A673 (cell line): ENCODE measurements at places on chromosomes 1 and 21. TPM values are rescaled to one million over a fixed set of nuclear protein-coding genes. Genes with fewer than 3 reads are reported as not detected.

LRRC71 gene
- total RNA-seq, result not detected in 2 replicates

GRCh38 chr1:150516050-150516591 is 569 bp downstream of the FALEC start:
- H3K36me3 ChIP-seq, result peaks cover 4% of the 10 kb centered on the region
- peak; percentile 57 for DNase-seq
- no peaks in the 10 kb centered on the region for H3K4me1 ChIP-seq
- H3K27ac ChIP-seq, result no peak overlapping the region

DNA sequence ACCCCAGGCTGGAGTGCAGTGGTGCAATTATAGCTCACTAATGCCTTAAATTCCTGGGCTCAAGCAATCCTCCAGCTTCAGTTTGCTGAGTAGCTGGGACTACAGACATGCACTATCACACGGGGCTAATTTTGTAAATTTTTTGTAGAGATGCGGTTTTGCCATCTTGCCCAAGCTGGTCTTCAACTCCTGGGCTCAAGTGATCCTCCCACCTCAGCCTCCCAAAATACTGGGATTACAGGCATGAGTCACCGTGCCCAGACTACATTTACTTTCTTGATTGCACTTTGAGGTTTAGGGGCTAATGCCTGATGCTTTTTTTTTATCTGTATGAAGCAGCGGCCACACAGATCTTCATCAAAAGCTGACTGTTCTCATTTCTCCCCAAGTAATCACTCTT is 124.6 kb downstream of the KIF26B start:
- H3K27ac ChIP-seq, result no peak overlapping the region
- H3K27me3 ChIP-seq, result peaks cover 8% of the 10 kb centered on the region
- H3K36me3 ChIP-seq, result no peaks in the 10 kb centered on the region
- no peak for DNase-seq
- H3K4me1 ChIP-seq, result no peaks in the 10 kb centered on the region
- H3K4me3 ChIP-seq, result no peak overlapping the region

- no peaks in the 10 kb centered on the region for H3K4me1 ChIP-seq
- no peak overlapping the region for H3K4me3 ChIP-seq
- no peaks in the 10 kb centered on the region for H3K27me3 ChIP-seq
These were observed 15.8 kb downstream of the SCYL3 start for GRCh38 chr1:169877800-169878491.

AMY2A gene
- not detected in 2 replicates for total RNA-seq

GRCh38 chr21:46055863-46056281 is 42.0 kb upstream of the COL6A2 start:
- no peak for DNase-seq
- H3K36me3 ChIP-seq, result no peaks in the 10 kb centered on the region

DNA sequence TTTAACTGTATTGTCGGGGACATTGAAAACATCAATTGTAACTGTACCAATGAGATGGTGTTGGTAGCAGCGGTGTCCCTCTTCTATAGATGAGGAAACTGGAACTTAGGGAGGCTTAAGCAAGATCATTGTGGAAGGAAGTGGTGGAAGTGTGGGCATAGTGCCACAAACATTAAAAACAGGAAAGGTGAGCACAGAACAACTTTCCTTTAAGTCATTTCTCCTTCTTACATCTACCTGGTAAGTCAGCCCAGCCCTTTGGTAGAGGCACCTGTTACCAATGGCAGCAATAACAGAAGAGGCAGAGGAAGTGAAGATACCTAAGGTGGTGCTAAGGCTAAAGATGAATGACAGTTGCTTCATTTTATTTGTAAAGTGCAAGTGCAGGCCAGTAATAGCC is 12.0 kb upstream of the CTSS start:
- no peaks in the 10 kb centered on the region for H3K27me3 ChIP-seq
- H3K4me1 ChIP-seq, result no peaks in the 10 kb centered on the region
- no peak overlapping the region for H3K27ac ChIP-seq
- no peak for DNase-seq

DNA sequence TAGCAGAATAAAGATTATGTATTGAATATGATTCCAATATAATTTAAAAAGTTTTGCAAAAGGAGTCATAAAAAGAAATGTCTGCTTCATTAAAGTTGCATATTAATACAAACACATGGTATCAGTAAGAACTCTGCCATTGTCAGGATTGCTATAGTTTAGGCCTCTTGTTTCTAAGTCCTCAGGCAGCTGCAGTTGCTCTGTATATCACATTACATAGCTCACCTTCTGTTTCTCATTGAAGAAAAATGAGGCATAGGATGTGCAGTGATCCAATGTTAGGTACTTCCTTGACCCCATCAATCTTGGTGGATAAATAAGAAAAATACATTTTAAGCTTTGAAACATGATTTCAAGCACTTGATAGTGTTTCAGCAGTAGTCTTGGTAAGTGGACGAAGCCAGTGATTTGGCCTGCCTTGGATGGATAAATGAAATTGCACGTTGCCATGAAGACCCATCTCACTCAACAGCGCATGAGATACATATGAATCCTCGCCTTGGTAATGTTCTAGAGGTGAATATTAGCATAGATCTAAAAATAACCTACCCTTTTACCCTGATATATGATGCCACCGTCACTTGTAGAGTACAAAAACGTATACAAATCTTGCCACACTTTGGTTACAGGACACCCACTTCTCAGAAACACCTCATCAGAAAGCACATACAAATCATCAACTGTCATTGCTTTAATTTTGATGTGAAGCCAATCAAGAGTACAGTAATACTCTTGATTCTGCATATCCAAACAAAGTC is 25.3 kb downstream of the ZFYVE9 start:
- H3K27me3 ChIP-seq, result no peaks in the 10 kb centered on the region
- no peak overlapping the region for H3K27ac ChIP-seq
- no peaks in the 10 kb centered on the region for H3K36me3 ChIP-seq
- no peaks in the 10 kb centered on the region for H3K4me1 ChIP-seq
- DNase-seq, result no peak
- no peak overlapping the region for H3K4me3 ChIP-seq

DNA sequence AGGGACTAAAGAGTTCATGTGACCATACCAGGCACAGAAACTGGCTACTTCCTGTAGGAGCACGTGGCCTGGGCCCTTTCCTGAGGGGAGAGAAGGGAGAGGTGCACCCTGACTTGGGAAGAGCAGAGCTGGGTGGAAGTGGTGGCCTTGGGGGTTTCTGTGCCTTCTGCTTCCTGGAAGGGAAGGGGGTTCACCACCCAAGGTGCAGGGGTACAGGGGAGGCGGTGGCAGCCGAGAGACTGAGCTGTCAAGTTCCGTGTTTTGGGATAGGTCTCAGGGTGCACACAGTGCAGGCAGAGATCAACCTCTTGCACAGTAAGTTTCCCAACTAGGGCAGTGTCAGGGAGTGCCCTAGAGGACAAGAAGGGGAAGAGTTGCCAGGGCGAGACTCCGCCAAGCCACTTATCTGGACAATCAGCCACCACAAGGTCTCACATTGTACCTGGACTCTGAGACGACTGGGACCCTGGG is 10.1 kb downstream of the HECTD3 start:
- H3K4me1 ChIP-seq, result no peaks in the 10 kb centered on the region
- no peak overlapping the region for H3K4me3 ChIP-seq
- DNase-seq, result no peak
- H3K36me3 ChIP-seq, result peaks cover 5% of the 10 kb centered on the region
- H3K27ac ChIP-seq, result no peak overlapping the region

KIF1B gene
- 69.5 and 71.7 TPM in 2 replicates for total RNA-seq

CA6 gene
- total RNA-seq, result not detected in 2 replicates

DNA sequence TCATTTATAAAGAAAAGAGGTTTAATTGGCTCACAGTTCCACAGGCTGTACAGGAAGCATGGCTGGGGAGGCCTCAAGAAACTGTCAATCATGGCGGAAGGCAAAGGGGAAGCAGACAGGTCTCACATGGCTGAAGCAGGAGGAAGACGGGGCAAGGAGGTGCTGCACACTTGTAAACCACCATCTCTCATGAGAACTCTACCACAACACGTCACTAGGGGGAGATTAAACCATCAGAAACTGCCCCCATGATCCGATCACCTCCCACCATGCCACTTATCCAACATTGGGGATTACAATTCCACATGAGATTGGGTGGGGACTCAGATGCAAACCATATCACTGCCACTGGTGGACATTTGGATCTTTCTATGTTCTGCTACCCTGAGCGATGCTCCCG is 351.4 kb downstream of the NPHP4 start:
- no peaks in the 10 kb centered on the region for H3K36me3 ChIP-seq
- no peak overlapping the region for H3K4me3 ChIP-seq
- peaks cover 3% of the 10 kb centered on the region for H3K27me3 ChIP-seq
- DNase-seq, result peak; percentile 15

DNA sequence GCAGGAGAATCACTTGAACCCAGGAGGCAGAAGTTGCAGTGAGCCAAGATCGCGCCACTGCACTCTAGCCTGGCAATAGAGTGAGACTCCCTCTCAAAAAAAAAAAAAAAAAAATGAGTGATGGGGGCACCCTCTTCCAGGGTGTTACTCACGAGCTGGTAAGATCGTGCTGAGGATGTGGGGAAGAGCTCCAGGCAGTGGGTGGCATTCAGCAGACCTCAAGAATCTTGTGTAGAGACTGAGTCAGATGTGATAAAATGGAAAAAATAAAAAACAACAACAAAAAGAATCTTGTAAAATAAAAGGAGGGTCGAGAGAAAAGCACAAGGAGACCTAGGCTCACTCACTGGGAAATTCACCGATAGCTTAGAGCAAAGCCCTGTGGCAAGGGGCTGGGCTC is 38.5 kb downstream of the EPHA2 start:
- H3K4me1 ChIP-seq, result peaks cover 33% of the 10 kb centered on the region
- DNase-seq, result no peak
- H3K27me3 ChIP-seq, result no peaks in the 10 kb centered on the region
- no peak overlapping the region for H3K27ac ChIP-seq
- H3K36me3 ChIP-seq, result no peaks in the 10 kb centered on the region

MYOC gene
- total RNA-seq, result not detected in 2 replicates

SPAG17 gene
- total RNA-seq, result not detected in 2 replicates

GRCh38 chr21:25895565-25896205 is 160.9 kb downstream of the GABPA start:
- H3K4me1 ChIP-seq, result peaks cover 40% of the 10 kb centered on the region
- H3K27me3 ChIP-seq, result no peaks in the 10 kb centered on the region
- H3K4me3 ChIP-seq, result no peak overlapping the region

GRCh38 chr21:44982558-44983250 is 42.9 kb downstream of the SLX9 start:
- no peaks in the 10 kb centered on the region for H3K27me3 ChIP-seq
- H3K4me1 ChIP-seq, result no peaks in the 10 kb centered on the region
- no peak for DNase-seq
- H3K36me3 ChIP-seq, result no peaks in the 10 kb centered on the region
- H3K4me3 ChIP-seq, result no peak overlapping the region
- H3K27ac ChIP-seq, result peak overlapping the region; percentile 30

WDR64 gene
- not detected in 2 replicates for total RNA-seq

ZP4 gene
- total RNA-seq, result not detected in 2 replicates

- DNase-seq, result no peak
- H3K27ac ChIP-seq, result no peak overlapping the region
- no peaks in the 10 kb centered on the region for H3K36me3 ChIP-seq
- H3K4me1 ChIP-seq, result peaks cover 14% of the 10 kb centered on the region
- no peak overlapping the region for H3K4me3 ChIP-seq
- H3K27me3 ChIP-seq, result peaks cover 20% of the 10 kb centered on the region
These were observed 4.8 kb downstream of the KISS1 start for GRCh38 chr1:204191456-204191855.

DNA sequence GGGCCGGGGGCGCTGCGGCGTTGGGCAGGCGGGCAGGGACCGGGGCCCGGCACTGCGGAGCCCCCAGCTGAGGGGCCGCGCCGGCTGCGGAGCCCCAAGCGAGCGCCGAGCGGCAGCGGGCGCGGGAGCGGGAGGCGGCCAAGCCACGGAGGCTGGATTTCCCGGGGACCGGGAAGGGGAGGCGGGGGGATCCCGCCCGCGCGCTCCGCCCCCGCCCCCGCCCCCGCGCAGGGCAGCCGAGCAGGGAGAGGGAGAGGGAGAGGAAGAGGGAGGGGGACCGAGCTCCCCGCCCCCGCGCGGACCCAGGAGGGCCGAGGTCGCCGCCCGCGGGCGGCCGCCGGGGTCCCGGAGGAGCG is at the start of gene DLGAP3:
TSS of gene DLGAP3 (minus strand) at position 154 of the 356 bp plus-strand sequence. CDS start 24,267 bp downstream, outside the sequence.
- H3K36me3 ChIP-seq, result no peaks in the 10 kb centered on the region
- peak within 1 kb of the TSS; percentile 40 for H3K4me3 ChIP-seq

RABIF gene
- total RNA-seq, result 11.1 and 12.2 TPM in 2 replicates

DNA sequence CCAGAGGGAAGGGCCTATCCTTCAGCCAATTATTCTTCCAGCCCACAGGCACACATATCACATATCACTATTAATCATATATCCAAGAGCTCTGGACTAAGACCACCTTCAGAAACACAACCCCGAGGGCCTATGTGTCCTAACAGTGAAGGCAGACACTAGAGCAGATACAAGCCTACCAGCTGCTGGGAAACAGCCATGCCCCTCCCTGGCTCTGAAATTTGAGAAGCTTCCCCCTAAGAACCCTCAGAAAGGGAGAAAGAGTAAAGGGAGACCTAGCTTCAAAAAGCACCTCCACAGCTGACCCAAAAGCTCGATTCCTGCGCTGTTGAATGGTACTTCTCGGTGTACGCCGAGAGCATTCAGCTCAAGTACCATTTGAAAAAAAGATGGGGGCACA is 17.4 kb downstream of the CNN3 start:
- H3K4me3 ChIP-seq, result no peak overlapping the region
- H3K4me1 ChIP-seq, result peaks cover 48% of the 10 kb centered on the region
- no peak for DNase-seq
- no peaks in the 10 kb centered on the region for H3K36me3 ChIP-seq

DENND4B gene
- total RNA-seq, result 61.5 and 66.6 TPM in 2 replicates

DNA sequence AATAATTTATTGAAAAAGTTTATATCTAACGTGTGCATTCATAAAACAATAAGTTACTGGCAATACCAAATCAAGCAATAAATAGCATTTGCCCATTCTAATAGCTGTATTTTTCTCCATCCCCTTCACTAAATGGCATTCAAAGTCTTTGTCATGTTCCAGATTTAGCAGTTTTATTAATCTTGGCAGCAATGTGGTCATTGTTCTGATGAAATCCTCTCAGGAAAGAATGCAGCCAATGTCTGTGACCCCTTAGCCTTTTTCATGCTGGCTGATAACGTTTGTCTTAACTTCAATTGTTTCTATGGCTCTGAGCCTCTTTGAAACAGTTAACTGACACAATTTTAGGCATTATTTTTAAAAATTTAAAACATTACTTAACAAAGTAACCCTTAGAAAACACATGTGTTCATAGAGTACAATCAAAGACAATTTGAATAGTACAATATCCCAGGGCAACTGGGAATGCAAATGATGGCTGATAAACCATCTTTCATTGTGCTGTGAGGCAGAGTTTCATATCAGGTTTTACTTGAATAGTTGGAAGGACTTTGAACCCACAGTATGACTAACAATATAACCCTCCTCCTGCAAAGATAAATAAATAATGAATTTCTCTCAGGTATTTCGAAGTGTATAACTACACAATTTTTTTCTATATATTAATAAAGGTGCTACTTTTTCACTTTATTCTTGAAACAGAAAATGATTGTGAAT is 217.5 kb downstream of the LRRIQ3 start:
- no peak for DNase-seq
- H3K4me1 ChIP-seq, result no peaks in the 10 kb centered on the region
- no peak overlapping the region for H3K27ac ChIP-seq
- no peaks in the 10 kb centered on the region for H3K36me3 ChIP-seq
- no peaks in the 10 kb centered on the region for H3K27me3 ChIP-seq

DNA sequence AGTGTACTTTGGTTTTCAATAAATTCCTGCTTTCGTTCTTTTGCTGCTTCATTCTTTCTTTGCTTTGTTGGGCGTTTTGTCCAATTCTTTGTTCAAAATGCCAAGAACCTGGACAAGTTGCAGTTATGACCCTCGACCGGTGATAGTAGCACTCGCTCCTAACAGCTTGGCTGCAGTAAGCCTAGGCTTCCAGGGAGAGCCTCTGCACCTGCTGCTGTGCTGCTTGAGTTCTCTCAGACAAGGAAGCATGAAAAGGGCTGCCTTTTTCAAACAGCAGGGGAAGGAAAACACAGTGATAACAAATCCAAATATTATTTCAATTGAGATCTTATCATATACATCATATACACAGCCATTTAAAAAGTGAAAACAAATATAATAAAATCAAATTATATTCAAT is 12.8 kb upstream of the RIPK4 start:
- DNase-seq, result peak; percentile 49
- peaks cover 48% of the 10 kb centered on the region for H3K4me1 ChIP-seq
- peak overlapping the region; percentile 32 for H3K4me3 ChIP-seq
